ENCODE measurements at places on chromosomes 16 and 17.

GRCh38 chr16:85291302-85292148 is 179.3 kb upstream of the CIBAR2 start:
- DNase-seq = no peak

DNA sequence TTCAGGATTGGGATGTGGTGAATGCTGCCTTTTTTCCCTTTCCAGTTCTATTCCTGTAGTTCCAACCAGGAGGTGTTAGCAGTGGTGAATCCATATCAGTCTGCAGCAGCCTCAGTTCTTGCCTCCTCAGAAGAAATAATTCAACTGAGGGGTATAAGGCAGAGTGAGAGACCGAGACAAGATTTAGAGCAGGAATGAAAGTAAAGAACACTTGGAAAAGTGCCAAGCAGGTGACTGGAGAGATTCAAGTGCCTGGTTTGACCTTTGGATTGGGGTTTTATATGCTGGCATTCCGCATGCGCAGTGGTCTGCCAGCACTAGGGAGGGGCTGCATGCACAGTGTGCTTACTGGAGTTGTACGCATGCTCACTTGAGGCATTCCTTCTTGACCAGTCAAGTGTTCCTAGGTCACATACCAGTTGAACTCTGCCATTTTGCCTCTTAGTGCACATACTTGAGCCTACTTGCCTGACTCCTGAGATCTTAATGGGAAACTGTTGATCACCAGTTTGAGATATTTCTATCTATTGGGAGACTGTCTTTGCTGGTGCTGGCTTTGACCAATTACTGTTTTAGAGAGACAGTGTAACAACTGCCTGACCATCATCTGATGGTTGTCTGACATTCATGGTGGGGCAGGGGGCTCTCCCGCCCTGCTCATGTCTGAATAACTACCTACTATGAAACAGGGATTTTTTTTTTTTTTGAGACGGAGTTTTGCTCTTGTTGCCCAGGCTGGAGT is 680 bp upstream of the CCL15 start:
- no peak for DNase-seq

DNA sequence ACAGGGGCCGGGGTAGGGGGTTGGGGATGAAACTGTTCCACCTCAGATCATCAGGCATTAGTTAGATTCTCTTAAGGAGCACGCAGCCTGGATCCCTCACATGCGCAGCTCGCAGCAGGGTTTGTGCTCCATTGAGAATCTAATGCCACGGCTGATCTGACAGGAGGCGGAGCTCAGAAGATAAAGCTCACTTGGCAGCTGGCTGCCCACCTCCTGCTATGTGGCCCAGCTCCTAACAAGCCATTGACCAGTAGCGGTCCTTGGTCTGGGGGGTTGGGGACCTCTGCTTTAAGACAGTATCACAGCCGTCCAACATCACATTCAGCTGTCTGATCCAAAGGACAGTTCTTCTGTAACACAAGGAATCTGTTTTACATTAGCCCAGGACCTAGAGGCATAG is 62.5 kb downstream of the SLC39A11 start:
- DNase-seq = no peak

DNA sequence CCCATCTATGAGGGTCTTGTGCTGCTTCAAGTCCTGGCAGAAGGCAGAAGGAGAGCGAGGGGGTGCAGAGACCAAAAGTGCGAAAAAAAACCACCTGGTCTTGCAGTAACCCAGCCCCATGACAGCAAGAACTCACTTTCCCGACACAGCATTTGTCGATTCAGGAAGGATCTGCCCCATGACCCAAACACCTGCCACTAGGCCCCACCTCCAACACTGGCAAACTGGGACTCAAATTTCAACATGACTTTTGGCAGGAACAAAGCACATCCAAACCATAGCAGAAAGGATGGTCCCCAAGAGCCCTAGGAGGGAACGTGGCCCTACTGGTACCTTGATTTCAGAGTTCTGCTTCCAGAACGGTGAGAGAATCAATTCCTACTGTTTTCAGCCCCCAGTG is 34.7 kb upstream of the KLHDC4 start:
- DNase-seq = no peak

GRCh38 chr16:66953462-66954096 is 7.5 kb upstream of the CES3 start:
- DNase-seq = no peak

- no peak for DNase-seq
Measured at GRCh38 chr16:21719283-21719682, 55.5 kb downstream of the OTOA start.

DNA sequence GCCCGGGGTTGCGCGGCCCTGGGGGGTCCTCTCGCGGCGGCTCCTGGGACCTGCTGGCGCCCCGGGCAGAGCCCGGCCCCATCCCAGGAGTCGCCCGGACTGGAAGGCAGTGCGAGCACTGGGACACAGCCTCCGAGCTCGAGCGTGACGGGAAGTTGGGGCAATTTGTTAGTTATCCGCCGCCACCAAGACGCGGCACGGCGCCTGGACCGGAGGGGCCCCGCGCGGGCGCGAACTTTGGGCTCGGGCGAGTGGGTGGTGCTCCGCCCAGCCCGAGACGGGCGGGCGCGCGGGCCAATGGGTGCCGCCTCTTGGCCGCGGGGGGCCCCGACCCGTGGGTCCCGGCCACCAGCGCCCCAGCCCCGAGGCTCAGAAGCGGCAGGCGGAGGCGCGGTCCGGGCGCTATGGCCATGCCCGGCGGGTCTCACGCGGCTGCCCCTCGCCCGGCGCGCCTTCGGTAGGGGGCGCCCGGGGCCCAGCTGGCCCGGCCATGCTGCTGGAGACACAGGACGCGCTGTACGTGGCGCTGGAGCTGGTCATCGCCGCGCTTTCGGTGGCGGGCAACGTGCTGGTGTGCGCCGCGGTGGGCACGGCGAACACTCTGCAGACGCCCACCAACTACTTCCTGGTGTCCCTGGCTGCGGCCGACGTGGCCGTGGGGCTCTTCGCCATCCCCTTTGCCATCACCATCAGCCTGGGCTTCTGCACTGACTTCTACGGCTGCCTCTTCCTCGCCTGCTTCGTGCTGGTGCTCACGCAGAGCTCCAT is at the start of gene ADORA2B:
Gene ADORA2B (plus strand): TSS at position 372 of the 768 bp plus-strand sequence. CDS start 119 bp downstream, at position 491.
- DNase-seq = peak; percentile 65

- no peak for DNase-seq
Measured at GRCh38 chr16:71658771-71659170, 32.8 kb downstream of the MARVELD3 start.

- no peak for DNase-seq
Measured at GRCh38 chr16:24853830-24854229, 8.1 kb downstream of the SLC5A11 start.

DNA sequence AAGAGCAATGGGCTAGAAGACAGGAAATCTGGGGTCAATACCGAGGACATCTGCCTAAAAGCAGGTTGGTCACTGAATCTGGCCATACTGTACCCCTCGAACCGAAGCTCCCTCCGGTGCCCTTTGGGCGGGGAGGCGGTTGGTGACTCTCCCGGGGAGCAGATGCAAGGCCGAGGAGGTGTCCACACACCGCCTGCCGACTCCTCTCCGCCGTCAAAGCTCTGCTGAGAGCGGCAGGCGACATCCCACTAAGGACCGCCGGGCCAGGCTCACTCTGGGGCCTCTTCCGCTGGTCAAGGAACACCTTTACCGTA is 458 bp downstream of the ZNF200 start:
- no peak for DNase-seq

GRCh38 chr17:47665655-47666054 is 15.9 kb downstream of the KPNB1 start:
- DNase-seq = no peak

DNA sequence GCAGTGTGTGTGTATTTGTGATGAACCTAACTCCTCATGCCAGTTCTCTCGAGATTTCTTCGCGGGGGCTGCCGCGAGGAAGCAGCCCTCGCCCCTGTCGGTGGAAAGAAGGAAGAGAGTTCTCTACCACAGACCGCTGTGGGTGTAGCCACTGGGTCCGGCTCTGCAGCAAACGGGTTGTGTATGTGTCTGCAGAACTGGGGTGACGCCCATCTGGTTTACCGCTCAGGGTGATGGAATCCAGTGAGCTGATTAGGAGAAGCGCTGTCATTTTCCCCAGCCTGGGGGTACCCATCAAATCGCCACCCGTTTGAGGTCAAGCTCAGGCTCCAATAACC is 7.7 kb downstream of the CORO6 start:
- peak; percentile 45 for DNase-seq

- DNase-seq = no peak
Measured at GRCh38 chr17:5711344-5711743, 127.0 kb upstream of the NLRP1 start.

- DNase-seq = no peak
Measured at GRCh38 chr17:12896180-12896785, 107.0 kb downstream of the ARHGAP44 start.

GRCh38 chr16:83954577-83955016 is 1.6 kb downstream of the OSGIN1 start:
- DNase-seq = no peak

- no peak for DNase-seq
Measured at GRCh38 chr16:87603684-87604633, 1.7 kb downstream of the JPH3 start.

DNA sequence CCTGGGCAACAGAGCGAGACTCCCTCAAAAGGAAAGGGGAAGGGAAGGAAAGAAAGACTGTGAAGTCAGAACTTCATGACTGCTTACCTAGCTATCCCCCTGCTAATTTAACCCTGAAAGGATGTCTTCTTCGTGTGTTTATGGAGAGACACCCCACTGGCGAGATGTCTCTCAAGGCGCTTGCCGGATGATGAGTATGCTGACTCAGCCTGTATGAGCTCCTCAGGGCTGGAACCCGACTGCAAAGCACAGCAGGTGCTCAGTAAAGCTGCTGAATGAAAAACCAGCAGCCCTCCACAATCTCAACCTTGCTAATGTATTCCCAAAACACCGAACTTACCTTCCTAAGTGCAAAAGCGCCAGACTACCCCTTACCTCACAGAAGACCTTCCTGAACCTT is 2.3 kb downstream of the ANKFY1 start:
- DNase-seq = no peak

DNA sequence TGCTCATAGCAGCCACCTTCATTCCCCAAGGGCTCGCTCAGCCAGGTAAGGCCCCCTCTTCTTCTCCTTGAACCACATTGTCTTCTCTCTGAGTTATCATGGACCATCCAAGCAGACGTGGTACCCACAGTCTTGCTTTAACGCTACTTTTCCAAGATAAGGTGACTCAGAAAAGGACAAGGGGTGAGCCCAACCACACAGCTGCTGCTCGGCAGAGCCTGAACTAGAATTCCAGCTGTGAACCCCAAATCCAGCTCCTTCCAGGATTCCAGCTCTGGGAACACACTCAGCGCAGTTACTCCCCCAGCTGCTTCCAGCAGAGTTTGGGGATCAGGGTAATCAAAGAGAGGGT is 272 bp downstream of the CCL2 start:
- no peak for DNase-seq

GRCh38 chr16:19842426-19843157 is 42.1 kb downstream of the GPRC5B start:
- DNase-seq = no peak

GRCh38 chr17:67863624-67864247 is 38.4 kb downstream of the BPTF start:
- DNase-seq = no peak

- DNase-seq = no peak
Measured at GRCh38 chr16:87358250-87358649, 25.3 kb downstream of the FBXO31 start.

- DNase-seq = no peak
Measured at GRCh38 chr17:35817196-35817595, 7.9 kb downstream of the TAF15 start.

GRCh38 chr17:36070427-36070826 is 6.4 kb downstream of the CCL18 start:
- no peak for DNase-seq

GRCh38 chr16:81337097-81337496 is 22.3 kb downstream of the GAN start:
- no peak for DNase-seq

- DNase-seq = no peak
Measured at GRCh38 chr16:8887952-8888560, 5.9 kb downstream of the LITAFD start.

DNA sequence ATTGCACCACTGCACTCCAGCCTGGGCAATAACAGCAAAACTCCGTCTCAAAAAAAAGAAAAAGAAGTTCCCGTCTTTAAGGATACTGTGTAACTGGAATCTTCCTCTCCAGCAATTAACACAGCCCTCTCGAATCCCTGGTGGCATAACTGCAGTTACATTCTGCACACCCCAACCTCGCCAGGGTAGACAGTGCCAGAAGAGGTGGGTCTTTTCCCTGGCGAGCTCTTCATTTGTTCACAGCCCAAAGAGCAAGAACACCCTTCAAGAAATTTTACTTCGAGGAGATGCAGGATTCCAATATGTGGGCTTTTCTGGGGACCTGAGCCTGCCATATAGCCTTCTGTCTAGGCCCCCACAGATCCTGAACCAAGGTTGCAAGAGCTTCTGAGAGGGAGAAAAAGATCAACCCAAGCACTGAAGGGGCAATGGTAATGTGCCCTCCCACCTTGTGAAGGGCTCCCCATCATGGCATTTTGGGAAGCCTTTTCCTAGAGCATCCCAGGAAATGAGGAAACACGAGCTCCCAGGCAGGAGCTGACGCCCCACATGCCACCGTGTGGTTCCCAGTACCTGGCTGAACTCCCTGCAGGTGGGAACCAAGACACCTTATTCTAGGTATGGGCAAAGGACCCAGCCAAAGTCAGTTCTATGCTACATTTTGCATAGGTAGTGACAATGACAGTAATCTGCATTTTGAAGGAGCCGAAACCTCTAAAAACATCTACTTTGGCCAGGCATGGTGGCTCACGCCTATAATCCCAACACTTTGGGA is 26.9 kb downstream of the TK2 start:
- DNase-seq = no peak

DNA sequence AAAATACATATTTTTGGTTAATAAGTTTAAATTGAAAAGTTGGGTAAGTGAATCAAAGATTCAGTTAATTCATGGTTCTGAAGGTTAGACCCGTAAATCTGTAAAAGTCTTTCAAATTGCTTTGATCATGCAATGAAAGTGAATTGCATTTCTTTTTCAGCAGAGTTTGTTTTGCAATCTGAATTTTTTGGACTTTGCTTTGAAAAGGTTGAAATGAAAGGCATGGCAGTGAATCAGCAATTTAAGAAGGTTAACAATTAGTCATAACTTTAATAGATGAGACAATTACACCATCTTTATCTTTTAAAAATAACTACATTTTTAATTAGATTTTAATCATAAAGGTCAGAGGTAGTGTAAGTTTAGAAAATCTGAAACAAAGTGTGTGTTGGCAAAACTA is 310.9 kb upstream of the KCNJ16 start:
- DNase-seq = no peak

- DNase-seq = no peak
Measured at GRCh38 chr17:65301184-65301583, 164.0 kb downstream of the RGS9 start.

DNA sequence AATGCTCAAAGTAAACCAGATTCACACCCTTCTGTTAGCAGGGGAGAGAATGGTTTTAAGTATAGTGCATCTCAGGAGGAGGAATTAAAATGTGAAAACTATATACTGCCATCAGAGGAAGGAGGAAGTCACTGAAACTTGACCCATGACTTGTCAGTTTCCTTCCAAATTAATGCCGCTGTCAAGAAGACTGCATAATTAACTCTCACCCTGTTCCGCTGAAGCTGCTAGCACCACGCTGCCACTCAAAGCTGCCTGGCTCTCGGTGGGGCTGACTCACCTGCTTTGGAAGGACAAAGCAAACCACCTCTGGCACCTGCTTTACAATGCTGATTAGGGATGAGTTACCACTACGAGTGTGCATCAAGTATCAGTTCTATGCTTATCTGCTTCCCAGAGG is 37.8 kb upstream of the ULK2 start:
- DNase-seq = no peak

GRCh38 chr17:58666858-58667267 is 25.0 kb downstream of the TEX14 start:
- DNase-seq = peak; percentile 15

Data from activated naive CD4-positive, alpha-beta T cell treated with anti-CD3 and anti-CD28 coated beads, Interleukin-2, amount 50 U/mL, for 16 hours (primary cell).